ENCODE measurements at places on chromosomes 2 and 18.

DNA sequence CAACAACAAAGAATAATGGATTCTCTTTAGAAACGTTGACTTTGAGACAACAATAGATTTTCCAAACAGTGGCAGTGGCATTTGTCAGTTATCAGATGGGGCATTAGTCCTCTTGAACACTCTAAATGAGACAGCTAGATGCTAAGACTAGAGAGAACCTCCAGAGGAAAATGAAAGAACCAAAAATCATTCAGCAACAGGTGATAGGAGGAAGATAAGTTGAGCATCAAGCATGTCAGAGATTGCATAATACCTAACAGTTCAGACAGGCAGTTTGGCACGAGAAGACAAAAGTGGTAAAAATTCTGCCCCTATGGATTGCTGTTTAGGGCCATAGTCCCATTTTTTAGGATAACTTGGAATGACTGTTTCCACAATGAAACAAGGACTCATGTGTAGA lies 67.9 kb upstream of the NOL4 start:
- peaks cover 2% of the 10 kb centered on the region for H3K4me1 ChIP-seq
- no peak overlapping the region for H3K27ac ChIP-seq
- no peaks in the 10 kb centered on the region for H3K27me3 ChIP-seq
- no peak overlapping the region for H3K4me3 ChIP-seq

- DNase-seq = no peak
- H3K27ac ChIP-seq = no peak overlapping the region
- no peaks in the 10 kb centered on the region for H3K27me3 ChIP-seq
- H3K36me3 ChIP-seq = no peaks in the 10 kb centered on the region
- H3K4me1 ChIP-seq = no peaks in the 10 kb centered on the region
Observed at GRCh38 chr18:10419420-10420103, 34.9 kb upstream of the APCDD1 start.

DNA sequence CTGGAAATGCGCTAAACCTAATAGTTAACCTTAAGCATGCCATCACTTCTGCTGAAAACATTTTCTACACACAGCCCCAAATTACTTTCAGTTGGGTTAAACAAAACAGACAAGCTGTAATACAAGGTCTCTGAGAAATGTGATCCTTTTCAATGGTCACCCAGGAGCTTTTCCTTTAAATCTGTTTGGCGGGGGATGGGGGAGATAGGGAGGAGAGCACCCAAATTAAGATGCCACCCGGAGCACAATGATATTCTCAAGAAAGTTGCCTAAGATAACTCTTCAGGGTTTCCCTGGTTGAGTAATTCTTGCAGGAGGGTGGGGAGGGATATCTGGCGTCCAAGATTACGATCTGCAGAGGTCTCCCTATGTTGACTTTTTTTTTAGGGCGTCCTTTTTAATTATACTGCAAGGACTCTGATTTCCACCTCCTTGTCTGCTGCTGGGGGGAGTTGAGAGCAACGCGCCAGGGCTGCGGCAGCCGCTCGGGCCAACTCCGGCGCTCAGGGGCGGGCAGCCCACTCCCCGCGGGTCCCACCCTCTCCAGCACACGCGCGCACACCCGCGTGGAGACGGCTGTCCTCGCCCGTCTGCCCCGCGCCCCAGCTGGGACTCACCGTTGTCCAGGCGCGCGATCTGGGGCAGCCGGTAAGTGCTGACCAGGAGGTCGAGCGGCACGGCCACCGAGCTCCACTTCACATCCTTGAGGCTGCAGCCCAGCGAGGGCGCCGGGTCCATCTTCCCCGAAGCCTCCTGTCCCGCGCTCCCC lies 807 bp downstream of the GAREM1 start:
- H3K27me3 ChIP-seq = no peaks in the 10 kb centered on the region
- H3K4me1 ChIP-seq = peaks cover 13% of the 10 kb centered on the region
- peak overlapping the region; percentile 96 for H3K27ac ChIP-seq
- peak; percentile 40 for DNase-seq
- peak overlapping the region; percentile 22 for H3K4me3 ChIP-seq

- no peak overlapping the region for H3K4me3 ChIP-seq
- no peak overlapping the region for H3K27ac ChIP-seq
- H3K4me1 ChIP-seq = peaks cover 2% of the 10 kb centered on the region
- H3K27me3 ChIP-seq = no peaks in the 10 kb centered on the region
- DNase-seq = no peak
Observed at GRCh38 chr2:38370664-38371063, 6.4 kb downstream of the ATL2 start.

DNA sequence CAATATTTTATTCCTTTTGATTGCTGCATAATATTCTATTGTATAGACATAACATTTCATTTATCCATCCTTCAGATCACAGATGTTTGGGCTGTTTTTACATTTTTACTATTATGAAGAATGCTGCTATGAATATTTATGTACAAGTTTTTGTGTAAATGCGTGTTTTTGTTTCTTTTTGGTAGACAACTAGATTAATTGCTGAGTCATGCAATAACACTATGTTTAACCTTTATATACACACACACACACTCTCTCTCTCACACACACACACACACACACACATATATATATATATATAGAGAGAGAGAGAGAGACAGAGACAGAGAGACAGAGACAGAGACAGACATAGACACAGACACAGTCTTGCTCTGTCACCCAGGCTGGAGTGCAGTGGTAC lies 926.9 kb downstream of the DCC start:
- H3K36me3 ChIP-seq = no peaks in the 10 kb centered on the region
- H3K27me3 ChIP-seq = no peaks in the 10 kb centered on the region
- no peak for DNase-seq
- H3K4me1 ChIP-seq = no peaks in the 10 kb centered on the region
- H3K4me3 ChIP-seq = no peak overlapping the region

DNA sequence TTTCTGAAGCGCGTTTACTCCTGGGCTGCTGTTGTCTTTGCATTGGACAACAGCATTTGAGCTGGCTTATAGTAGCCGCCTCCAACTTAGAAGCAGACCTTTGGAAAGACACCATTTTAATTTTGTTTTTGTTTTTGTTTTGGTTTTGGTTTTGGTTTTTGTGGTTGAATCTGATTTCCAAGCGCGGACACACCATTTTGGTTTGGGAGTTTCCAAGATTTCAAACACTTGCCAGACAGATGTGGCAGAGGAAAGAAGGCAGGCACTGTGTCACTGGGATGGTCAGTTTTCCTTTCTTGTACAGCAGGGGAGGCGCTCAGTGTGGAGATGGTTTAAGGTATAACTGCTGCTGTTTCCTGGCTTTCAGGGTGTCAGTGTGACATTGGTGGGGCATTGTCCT lies 126.8 kb downstream of the LAMA3 start:
- no peak overlapping the region for H3K4me3 ChIP-seq
- H3K27me3 ChIP-seq = no peaks in the 10 kb centered on the region
- no peak for DNase-seq
- H3K4me1 ChIP-seq = no peaks in the 10 kb centered on the region
- H3K27ac ChIP-seq = no peak overlapping the region
- H3K36me3 ChIP-seq = no peaks in the 10 kb centered on the region

DNA sequence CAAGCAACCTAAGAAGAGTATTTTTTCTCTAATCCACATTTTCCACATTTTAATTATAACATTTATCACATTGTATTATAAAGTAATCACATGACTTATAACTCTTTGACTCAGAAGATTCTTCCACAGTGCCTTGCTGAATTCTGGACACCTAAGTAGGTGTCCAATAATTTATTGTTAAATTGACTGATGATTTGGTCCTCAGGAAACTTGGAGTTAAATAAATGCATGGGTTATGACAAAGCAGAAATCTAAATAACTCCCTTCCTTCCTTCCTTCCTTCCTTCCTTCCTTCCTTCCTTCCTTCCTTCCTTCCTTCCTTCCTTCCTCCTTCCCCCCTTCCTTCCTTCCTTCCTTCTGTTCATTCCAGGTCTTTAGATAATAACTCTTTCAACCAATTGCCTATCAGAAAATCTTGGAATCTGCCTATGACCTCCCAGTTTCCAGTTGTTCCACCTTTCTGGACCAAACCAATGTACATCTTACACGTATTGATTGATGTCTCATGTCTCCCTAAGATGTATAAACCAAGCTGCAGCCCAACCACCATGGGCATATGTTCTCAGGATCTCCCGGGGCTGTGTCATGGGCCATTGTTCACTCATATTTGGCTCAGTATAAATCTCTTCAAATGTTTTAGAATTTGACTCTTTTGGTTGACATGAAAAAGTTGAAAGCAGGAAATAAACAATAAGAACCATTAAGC lies 10.4 kb upstream of the KDSR start:
- H3K27ac ChIP-seq = no peak overlapping the region
- no peak for DNase-seq
- H3K4me1 ChIP-seq = no peaks in the 10 kb centered on the region
- no peaks in the 10 kb centered on the region for H3K36me3 ChIP-seq

DNA sequence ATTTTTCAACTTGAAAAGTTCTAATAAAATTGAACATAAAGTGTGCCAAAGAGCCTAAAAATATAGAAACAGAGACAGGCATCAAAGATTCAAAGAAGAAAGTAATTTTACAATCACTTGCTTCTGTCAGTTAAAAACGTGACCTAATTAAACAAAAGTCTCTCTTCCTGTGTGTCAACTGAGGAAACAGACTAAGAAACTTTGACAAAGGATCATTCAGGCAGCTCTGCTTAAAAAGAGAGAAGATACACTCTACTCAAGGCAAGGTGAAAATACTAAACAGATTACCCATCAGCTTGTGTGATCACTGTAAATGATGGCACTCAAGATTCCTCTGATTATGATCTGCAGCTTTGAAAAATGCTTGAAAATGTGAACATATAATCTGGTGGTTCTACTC lies 47.8 kb downstream of the DYM start:
- no peaks in the 10 kb centered on the region for H3K36me3 ChIP-seq
- no peaks in the 10 kb centered on the region for H3K27me3 ChIP-seq
- no peaks in the 10 kb centered on the region for H3K4me1 ChIP-seq
- no peak for DNase-seq
- H3K4me3 ChIP-seq = no peak overlapping the region

DNA sequence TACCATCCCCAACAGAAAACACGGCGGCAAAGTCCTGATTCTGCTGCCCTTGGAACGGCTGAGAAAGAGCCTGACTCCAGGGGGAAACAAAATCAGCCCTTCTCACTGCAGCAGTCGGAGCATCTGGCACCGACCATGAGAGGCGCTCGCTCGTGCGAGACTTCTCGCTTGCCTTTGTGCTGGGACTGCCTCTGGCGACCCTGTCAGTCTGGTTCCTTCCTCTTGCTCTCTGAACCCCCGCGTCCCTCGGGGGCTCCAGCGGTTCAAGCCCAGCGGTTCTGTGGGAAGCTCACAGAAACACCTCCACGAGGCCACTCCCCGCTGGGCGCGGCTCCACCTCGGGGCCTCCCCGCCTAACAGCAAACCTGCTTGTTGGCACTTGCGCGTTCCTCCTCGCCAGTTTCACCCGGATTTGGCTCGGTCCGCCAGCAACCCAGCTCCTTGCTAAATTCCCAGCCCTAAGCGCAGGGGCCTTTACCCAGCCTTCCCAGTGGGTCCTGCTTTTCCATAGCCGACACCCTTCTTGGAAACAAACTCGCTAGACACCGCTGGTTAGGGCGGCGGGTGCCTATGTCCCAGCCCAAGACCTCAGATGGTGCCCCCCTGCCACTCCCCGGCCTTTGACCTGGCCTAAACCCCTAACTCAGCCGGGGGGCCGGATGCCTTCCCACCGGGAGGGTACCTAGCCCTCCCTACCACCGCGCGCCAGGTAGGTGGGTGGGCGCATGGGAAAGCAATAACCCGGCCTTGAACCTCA lies 2.2 kb downstream of the RND3 start:
- peak; percentile 88 for DNase-seq
- no peaks in the 10 kb centered on the region for H3K27me3 ChIP-seq
- no peak overlapping the region for H3K27ac ChIP-seq
- H3K4me3 ChIP-seq = peak overlapping the region; percentile 88
- no peaks in the 10 kb centered on the region for H3K36me3 ChIP-seq

DNA sequence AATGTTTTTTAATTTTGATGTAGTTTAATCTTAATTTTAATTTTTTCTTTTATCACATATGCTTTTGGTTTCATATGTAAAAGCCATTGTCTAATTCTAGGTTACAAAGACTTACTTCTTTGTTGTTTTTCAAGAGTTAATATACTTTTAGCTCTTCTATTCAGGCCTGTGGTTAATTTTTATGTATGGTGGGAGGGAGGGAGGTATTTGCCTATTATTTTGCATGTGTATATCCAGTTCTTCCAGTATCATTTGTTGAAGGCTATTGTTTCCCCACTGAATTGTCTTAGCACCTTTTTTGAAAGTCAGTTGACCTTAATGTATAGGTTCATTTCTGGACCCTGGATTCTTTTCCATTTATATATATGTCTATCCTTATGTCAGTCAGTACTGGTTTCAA lies 23.4 kb downstream of the USP14 start:
- no peak overlapping the region for H3K27ac ChIP-seq
- peaks cover 6% of the 10 kb centered on the region for H3K36me3 ChIP-seq
- H3K4me3 ChIP-seq = no peak overlapping the region
- no peaks in the 10 kb centered on the region for H3K4me1 ChIP-seq

DNA sequence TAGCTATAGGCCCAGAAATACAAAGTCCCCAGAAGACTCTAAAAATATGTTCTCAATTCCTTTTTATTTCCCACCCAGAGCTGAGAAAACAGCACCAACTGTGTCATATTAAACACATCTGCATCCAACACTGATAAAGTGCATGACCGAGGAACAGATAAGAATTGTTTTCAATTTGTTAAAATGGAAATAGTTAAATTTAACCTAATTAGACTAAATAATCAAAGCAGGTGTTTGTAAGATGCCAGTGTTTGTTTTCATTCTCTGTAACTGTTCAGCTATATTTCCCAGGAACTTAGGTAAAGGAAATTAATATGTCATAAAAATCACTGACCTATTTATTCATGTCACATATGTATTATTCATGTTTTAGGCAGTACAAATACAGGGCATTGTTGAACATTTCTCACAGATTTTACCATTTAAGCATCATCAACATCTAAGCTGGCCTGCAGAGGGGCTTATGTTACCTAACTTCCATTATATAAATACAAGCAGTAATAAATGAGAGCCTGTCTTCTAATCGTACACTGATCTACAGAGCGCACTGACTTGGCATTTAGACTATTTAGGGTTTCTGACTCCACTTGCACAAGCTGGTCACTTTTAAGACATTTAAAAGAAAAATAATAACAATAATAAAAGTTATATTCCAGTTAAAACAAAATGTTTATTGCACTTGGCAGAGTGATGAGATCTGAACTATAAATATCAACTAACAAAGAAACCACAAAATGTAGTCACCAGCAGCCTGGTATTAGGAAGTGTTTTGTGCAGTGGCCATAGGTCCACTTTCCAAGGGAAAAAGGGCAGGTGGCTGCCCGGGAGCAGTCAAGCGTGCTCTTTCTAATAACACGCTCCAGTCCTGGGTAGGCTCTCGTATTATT lies 86.6 kb upstream of the ZFP36L2 start:
- H3K4me1 ChIP-seq = no peaks in the 10 kb centered on the region
- no peaks in the 10 kb centered on the region for H3K36me3 ChIP-seq
- H3K27me3 ChIP-seq = no peaks in the 10 kb centered on the region
- no peak overlapping the region for H3K4me3 ChIP-seq
- DNase-seq = no peak

DNA sequence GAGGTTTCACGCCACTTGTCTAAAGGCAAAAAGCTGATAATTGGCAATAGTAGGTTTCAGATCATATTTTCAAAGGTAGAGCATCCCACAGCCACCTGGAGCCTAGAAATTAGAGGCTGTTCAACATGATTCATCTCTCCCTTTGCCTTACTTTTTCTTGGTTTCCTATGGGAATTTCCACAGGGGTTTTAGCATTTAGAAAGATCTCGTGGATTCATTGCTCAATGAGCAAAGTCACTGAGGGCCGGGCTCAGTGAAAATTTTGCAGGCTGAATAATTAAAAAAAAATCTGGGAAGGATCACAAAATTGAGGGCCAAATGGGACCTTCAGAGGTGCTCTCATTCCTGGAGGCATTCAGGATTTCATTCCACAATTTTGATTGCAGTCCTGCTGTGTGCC lies 137.1 kb downstream of the VAPA start:
- no peak overlapping the region for H3K4me3 ChIP-seq
- H3K27ac ChIP-seq = no peak overlapping the region
- H3K27me3 ChIP-seq = no peaks in the 10 kb centered on the region
- no peak for DNase-seq
